NCI-H1694 (cell line): ENCODE measurements at places on chromosomes 12 and 14.

GRCh38 chr12:69428351-69429073 lies 41.7 kb upstream of the FRS2 start:
- DNase-seq = no peak

GRCh38 chr14:93108105-93108504 lies 7.6 kb downstream of the ITPK1 start:
- DNase-seq = no peak

- no peak for DNase-seq
These were observed 87.0 kb upstream of the EEA1 start for GRCh38 chr12:93015871-93016751.

DNA sequence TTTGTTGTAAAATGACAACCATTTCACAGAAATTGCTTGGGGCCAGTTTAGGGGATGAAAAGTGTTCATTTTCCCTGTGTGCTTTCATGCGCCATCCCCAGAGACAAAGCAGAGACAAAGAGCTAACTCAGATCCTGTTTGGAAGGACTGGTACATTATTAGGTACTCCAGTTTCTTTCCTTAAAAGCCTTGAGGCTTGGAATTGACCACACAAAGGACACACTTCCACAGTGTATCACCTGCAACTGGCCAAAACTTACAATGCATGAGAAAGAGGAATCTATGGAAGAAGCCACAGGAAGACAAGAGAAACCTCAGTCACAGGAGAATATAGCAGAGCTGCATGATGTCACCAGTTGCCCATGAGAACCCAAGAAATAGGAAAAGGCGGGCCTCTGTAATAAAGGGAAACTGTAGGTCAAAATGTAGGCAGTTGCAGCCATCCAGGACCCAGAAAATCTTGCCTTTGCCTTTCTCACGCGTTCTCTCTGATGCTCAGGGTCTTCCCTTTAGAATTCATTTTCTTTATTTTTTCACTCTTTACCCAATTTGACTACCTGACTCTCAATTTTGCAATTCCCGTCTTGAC lies 339.0 kb downstream of the RMST start:
- no peak for DNase-seq

GRCh38 chr12:31005256-31005943 lies 68.3 kb upstream of the DDX11 start:
- DNase-seq = no peak

DNA sequence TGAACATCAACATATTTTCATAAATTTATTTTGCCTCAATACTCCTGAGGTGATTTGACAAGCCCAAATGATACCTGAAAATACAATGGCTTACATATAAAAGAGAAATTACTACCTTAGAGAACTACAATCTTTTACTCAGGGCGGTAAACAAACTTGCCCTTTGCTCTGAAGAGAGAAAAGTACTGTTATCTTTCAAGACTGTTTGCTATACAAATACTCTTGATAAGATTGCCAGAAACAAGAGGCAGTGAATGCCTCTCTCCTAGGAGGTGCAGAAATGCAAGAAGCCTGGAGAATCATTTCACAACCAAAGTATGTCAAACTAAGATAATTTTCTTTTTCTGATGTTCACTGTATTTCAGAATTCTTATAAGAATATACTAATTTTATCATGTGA lies 160.3 kb downstream of the ALX1 start:
- no peak for DNase-seq

GRCh38 chr12:66055837-66056319 lies 74.7 kb downstream of the LLPH start:
- no peak for DNase-seq

GRCh38 chr12:2013527-2014223 lies 9.4 kb upstream of the DCP1B start:
- no peak for DNase-seq
